NCI-H1436 treated with DMSO at 0.1 percent for 48 hours (cell line): ENCODE measurements at places on chromosomes 6 and 20.

DNA sequence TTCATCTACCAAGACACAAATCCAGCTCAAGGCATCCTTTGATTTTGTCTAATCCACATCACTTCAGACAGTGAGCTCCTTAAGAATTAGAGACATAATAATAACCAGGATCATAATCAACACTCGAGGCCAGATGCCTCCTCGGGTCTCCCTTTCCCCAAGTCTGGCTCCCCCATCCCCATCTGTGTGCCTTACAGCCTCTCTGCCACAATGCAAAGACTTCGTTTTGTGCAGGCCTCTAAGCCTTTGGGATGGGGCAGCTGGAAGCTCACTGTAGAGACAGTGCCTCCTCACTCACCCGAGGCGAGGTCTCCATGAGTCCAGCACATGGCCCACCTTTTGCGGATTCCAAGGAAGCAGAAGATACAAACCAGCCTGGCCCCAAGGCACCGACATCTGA is 30.3 kb downstream of the LRFN2 start:
- DNase-seq, result no peak

DNA sequence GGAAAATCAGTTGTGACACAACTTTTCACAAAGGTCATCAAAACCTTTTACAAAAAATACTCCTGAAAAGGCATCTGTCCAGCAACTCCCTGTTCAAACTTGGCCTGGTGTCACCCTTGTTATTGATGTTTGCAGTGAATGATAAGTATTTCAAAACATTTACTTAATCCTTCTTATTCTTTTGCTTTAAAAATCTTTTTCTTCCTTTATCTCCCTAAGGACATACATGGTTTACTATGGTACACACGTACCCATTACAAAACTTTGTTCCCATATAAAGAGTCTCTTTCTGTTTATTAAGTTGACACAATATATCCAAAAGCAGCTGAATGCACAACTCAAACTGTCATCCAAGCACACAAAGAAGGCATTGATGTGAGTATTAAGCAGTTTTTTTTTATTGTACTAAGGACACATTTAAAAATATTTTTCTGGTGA is 17.5 kb downstream of the GSTA2 start:
- no peak for DNase-seq

GRCh38 chr20:38143238-38143645 is 21.8 kb downstream of the TGM2 start:
- no peak for DNase-seq

GRCh38 chr6:44837255-44837654 is 449.7 kb downstream of the CDC5L start:
- no peak for DNase-seq

DNA sequence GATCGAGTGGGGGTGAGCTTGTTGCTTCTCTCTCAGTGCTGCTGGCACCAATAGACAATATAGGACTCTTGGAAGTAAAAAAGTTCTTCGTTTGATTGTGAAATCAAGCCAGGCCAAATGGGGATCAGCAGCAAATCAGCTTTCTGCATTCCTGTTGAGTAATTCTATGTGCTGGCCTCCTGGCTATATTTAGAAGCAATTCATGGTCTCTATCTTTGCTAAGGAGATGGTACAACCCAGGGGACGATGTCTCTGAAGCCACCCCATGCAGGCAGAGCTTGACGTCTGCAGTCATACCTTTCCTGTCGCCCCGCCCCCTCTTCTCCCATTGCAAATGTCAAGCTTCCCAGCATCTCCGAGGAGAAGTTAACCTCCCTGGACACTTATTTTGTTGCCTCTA is 199.1 kb downstream of the SCP2D1 start:
- DNase-seq, result no peak

- no peak for DNase-seq
Measured at GRCh38 chr20:46990017-46990595, 95.5 kb downstream of the EYA2 start.

DNA sequence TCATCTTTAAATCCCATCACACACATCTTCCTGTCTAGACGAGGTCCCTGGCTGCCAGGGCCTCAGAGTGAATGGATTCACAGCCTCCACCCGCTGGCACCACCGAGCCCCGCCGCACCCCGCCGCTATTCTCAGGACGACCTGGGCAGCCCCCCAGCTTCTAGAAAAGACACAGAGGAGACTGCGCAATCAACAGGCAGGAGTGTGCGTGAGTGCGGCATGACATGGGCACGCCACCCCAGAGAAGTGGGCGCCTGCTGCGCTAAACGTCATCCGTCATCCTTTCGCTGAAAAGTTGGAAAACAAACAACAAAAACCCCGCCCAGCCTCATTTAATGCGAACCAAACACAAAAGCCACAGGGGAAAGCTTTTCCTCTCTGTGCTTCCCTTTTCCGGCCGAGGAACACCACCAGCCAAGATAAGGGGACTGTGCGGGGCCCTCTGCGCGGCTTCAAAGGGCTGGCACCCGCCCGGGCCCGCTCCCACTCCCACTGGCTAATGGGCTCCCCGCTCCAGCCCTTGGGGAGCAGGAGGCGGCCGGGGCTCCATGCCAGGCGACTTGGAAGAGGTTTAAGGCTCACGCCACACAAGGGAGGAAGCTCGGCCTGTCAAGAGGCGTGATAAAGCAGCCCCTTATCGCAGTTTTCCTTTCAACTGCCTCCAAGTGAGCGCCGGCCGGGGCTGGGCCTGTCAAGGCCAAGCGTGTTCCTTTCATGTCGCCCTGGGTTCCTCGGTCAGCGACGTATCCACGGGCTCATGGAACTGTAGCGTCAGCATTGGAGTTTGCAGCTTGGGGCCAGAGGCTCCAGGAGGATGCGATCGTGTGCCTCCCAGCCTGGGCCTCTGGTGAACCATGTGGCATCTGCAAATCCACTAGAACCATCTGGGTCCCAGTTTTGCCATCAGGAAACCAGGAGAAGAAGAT is 50.1 kb downstream of the NFATC2 start:
- DNase-seq, result no peak

- no peak for DNase-seq
Measured at GRCh38 chr6:30841644-30842504, 42.4 kb upstream of the DDR1 start.
